KG1 (cell line): ENCODE measurements at places on chromosomes 4 and X.

DNA sequence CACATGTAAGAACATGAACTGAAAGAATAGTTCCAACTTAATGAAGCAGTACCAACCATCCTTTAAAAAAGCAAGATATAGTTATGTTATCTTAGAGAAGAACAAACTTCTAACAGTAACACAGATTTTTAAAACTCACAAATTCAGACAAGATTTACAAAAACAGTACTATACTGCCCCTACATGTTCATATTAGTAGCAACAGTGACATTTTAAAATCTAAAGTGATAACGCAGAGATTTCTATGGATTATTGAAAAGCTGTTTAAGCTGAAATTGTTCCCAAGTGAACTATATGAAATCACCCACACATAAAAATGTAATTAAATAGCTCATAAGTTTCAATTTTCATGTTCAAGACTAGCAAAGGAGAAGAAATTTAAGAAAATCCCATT, 166.0 kb downstream of the FBXW7 start:
- no peak for DNase-seq

GRCh38 chr4:157221426-157221894, 932 bp downstream of the GRIA2 start:
- DNase-seq = no peak

DNA sequence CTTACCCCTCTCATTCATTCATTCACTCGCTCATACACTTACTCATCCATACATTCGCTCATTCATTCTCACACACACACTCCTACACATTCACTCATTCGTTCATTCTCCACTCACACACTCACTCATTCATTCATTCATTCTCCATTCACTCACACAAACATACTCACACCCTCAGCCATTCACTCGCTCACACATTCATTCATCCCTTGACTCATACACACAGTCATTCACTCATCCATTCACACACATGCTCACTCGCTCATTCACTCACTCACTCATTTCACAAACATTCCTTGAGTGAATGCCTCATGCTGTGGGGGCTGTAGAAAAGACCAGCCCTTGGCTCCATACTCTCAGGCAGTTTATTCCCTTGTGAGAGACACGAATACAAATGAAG, 151.1 kb upstream of the MAMLD1 start:
- no peak for DNase-seq

GRCh38 chr4:87895964-87896621, 63.3 kb downstream of the MEPE start:
- DNase-seq = peak; percentile 49

DNA sequence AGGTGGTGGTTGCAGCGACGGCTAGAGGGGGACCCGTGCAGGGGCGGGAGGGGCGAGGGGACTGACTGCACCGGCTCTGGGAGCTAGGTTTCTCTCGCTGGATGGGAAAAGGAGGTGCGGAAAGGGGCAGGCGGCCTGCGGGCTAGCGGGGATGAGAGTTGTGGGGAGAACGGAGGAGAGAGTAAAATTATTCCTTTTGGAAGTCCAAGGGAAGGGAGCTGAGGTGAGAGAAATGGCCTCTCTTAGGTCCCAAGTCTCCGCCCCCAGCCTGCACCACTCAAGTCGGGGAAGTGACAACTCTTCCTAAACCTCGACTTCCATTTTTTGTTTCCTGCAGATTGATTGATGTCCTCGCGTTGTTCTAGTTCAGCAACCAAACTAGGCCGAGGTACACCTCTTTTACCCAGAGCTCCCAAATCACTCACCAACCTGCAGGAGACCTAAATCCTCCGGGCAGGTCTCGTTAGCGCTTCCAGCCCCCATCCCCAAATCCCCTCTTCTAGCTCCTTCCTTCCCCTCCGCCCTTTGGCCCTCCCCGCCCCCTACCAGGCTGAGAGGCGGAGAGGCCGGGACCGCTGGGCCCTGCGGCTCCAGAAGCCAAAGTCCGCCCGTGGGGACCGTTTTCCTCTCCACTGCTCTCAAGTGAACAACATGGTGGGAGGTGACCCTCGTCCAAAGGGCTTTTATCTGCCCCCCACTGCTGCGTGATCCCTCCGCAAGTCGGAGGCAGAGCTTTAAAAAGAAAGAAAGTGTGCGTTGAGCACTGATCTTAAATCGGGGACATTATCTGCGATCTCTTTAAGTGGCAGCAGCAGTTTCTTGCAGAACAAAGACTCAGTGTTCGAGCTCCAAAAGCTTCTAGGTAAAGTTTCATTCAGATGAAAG, 7.3 kb downstream of the PITX2 start:
- no peak for DNase-seq

DNA sequence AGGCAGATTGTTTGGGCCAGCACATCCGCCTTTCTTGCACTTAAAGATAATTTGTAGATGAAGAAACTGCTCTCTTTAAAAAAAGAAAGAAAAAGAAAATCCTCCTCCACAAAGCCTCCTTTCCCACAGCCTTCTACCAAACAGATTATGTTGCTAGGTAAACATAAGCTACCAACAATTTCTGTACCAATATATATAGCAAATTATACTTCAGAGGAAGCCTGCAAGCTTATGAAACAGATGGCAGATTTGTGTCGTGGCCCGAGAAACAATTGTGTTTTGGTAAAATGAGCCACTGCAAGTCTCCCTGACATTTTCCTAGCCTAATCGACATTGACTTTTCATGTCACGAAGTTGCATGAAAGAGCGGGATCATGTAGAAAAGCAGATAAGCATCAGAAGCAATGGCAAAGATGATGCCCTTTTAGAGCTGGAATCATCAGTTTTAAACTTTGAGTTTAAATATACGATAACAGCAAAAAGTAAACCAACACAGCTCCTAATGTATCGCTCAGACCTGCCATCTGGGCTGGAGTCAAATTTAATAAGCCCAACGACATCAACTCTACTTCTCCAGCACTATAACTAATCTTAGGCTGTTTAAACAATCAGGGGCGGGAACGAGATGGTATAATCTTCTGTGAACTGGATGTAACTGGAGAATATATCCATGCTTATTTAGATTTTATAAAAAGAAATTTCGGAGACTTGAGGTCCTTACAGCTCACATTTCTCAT, 94.9 kb upstream of the PLAC1 start:
- DNase-seq = no peak

DNA sequence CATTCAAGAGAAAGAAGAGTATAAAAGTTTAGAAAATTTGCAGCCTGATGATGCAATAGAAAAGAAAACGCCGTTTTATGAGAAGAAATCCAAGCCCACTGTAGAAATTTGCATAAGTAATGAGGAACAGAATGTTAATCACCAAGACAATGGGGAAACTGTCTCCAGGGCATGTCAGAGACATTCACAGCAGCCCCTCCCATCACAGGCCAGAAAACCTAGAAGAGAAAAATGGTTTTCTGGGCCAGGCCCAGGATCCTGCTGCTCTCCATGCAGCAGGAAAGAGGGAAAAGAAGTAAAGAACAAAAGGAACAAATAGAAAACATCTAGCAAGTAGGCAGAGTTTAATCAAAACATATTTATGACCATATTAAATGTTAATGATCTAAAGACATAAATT, 119.0 kb downstream of the ANKRD50 start:
- DNase-seq = no peak

DNA sequence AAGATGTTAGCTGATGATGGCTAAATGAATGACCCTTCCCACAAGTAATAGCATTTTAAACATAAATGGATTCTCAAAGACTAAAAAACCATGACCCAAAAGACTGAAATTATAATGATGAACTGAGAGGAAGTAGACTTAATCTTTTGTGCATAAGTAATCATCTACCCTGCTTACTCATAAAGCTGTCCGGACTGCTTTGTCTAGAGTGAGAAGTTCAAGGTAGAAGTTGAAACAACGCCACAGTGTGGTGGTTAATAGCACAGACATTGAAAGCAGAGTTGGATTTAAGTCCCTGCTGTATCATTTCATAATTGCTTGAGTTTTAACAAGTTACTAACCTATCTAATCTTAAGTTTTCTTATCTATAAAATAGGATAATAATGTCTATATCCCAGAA, 346.6 kb downstream of the CENPC start:
- DNase-seq = peak; percentile 6

GRCh38 chr4:67892905-67893304, 9.1 kb upstream of the TMPRSS11D start:
- no peak for DNase-seq

DNA sequence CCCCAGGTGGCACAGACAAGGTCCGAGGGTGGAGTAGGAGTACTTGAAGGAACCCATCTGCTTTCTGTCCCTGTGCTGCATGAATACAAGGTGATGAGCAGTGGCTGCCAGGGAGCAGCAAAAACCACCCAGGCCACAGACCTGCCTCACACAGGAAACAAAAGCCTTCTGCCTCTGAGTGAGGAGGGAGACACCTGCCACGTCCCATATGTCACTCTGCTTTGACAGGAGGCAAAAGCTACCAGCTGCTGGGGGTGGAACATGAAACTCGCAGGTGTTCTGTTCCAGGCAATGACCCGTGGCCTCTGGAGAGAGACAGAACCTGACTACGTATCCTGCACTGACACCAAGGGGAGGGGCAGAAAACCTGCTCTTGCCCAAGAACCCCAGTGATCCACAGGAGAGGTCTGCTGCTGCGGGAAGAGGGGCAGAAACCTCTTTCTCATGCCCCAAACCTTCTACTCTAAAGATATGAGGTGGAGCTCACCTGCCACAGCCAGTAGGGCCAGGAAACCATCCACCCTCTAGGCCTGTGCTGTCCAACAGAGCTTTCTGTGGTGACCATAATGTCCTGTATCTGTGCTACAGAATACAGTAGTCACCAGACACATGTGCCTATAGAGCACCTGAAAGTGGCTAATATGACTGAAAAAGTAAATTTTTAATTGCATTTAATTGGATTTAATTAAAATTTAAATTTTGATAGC, 172.9 kb downstream of the PRDM5 start:
- DNase-seq = peak; percentile 9

- DNase-seq = no peak
Observed at GRCh38 chrX:54633641-54634040, 103.6 kb downstream of the GNL3L start.

DNA sequence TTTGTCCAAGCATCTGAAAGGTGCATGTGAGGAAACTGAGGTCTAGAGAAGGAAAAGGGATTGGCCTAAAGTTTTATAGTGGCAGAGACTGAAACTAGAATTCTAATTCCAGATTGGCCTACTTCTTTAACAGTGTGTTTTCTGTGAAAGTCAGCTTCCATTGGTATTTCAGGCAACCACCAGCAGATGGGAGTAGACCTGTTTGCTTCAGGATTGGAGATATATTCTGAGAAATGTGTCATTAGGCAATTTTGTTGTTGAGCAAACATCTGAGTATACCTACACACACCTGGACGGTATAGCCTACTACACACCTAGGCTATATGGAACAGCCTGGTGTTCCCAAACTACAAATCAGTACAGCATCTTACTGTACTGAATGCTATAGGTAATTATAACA, 207.3 kb upstream of the RADX start:
- no peak for DNase-seq

DNA sequence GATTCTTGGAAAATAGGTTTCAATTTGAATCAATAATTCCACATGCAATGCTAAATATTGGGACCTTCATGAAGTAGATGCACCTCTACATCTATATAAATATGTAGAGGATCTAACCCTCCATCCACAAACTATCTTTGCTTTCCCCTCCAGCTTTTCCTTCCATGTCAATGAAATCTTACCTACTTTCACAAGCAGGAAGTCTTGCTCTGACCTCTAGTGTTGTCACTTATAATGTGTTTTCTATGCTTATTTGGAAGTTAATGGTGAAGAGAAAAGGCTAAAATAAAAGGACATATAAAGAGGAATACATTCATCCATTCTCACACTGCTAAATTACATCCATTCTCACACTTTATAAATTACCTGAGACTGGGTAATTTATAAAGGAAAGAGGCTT, 472.7 kb upstream of the DIAPH2 start:
- no peak for DNase-seq

DNA sequence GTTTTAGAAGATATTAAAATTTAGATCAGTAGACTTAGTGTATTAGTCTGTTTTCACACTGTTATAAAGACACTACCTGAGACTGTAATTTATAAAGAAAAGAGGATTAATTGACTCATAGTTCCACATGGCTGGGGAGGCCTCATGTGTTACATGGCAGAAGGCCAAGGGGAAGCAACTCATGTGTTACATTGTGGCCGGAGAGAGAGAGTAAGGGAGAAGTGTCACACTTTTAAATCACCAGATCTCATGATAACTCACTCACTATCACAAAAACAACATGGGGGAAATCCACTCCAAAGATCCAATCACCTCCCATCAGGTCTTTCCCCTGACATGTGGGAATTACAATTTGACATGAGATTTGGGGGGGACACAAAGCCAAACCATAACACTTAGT, 1159.7 kb upstream of the PCDH7 start:
- no peak for DNase-seq

DNA sequence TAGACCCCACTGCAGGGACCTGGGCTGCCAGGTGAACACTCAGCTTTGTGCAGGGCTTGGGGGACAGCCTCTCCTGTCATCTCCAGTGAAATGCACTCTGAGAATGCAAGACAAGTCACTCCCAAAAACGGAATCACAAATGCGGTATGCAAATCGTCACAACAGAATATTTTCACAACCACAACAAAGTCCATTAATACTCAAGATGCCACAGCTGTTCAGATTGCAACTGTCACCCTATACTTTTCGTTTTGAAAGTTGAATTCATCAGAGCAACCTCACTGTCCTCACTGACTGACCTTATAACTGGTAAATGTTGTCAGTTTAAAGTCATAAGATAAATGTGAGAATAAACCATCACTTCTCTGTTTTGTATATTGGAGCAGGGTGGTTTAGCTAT, 16.6 kb downstream of the JAKMIP1 start:
- no peak for DNase-seq

GRCh38 chr4:121219227-121219626, 55.1 kb upstream of the TNIP3 start:
- no peak for DNase-seq

DNA sequence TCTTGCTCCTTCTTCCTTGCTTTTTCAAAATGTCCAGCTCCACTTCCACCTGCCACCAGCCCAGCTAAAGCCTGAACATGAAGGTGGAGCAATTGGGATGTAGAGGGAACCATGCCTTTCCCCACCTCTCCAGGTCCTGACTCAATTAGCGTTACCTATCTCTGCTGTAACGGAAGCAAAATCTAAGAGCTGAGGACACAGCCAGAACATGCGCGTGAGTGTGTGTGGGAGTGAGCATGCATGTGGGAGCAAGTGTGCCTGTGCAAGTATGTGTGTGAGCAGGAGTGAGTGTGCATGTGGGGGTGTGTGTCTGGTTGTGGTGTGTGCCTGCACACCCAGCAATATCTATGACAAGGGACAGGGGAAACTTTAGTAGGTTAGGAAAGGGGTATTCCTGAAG, 364.5 kb downstream of the MID1IP1 start:
- no peak for DNase-seq

DNA sequence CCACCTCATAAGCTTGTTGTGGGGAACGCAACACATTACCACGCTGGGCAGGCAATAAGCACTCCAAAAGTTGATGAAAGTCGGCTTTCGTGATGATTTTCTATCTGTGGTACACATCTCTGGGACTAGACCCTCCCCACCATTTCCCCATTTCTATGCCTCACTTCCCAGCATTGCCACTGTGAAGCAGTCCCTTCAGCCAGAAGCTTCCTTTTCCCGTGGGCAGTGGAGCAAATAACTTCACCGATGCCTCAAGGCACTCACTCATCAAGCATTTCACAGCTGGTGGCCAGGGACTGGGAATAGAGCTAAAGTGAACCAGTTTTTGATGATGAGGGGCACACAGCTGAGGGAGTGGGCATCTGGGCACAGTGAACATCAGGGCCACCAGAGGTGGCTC, 18.9 kb downstream of the C4orf50 start:
- DNase-seq = no peak
